Osteocyte (in vitro differentiated cells): ENCODE measurements at places on chromosomes 2 and 18. TPM values are rescaled to one million over a fixed set of nuclear protein-coding genes. Genes with fewer than 3 reads are reported as not detected.

DNA sequence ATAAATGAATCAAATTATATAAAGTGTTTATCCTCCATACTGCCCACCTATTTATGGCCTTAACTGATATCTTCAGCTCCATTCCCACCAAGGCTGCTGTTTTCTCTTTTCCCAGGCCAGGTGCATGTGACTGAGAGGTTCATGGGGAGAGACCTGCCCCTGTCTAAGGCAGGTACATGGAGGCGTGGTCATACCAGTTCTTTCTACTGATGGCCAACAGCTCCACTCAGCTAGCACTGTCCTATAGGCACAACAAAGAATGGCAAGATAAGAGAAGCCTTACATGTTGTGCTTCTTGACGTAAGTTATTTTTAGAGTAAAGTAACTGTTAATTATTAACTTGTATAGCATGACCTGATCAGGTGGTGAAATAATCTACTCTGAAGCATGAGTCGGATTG, 16.8 kb downstream of the AKAIN1 start:
- no peak for DNase-seq

- DNase-seq: no peak
Measured at GRCh38 chr2:215409331-215410127, 26.3 kb downstream of the FN1 start.

GRCh38 chr2:14567561-14567960, 65.0 kb upstream of the LRATD1 start:
- no peak for DNase-seq

DNA sequence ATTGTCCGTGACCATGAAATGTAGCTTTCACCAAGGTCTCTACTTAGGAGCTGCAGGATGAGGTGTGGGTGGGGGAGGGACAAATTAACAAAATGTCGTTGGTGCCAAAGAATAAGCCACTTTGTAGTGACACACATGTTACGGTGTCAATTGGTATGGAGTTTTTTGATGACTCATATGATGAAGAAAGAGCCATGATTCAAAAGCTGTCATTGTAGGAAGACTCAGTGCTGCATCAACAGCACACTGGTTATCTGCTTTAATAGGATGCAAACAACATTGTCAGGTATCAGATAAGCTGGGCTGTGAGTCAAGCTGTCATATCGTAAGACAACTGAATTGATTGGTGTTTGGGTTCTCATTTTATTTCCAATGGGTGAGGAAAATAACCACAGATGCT, 36.6 kb upstream of the BOD1L2 start:
- DNase-seq: no peak

GRCh38 chr2:23916727-23917405, 10.1 kb downstream of the ATAD2B start:
- no peak for DNase-seq

DNA sequence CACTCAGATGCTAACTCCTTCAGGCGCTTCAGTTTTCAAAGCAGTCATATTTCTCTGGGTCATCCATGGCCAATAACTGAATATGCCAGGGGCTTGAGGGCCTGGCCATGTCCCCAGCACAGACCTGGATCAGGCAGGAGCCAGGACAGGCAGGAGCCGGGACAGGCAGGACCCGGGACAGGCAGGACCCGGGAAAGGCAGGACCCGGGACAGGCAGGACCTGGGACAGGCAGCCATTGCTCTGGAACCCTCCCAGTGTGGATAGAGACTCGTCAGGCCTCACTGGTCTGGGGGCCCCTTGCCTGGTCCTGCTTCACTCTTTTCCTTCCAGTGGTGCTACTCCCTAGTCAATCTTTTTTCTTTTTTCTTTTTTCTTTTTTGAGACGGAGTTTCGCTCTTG, 117.5 kb upstream of the TEX51 start:
- no peak for DNase-seq

- no peak for DNase-seq
Measured at GRCh38 chr18:74234326-74235171, 57.2 kb downstream of the CYB5A start.

- DNase-seq: no peak
Measured at GRCh38 chr2:32926708-32927084, 20.1 kb upstream of the LTBP1 start.

DNA sequence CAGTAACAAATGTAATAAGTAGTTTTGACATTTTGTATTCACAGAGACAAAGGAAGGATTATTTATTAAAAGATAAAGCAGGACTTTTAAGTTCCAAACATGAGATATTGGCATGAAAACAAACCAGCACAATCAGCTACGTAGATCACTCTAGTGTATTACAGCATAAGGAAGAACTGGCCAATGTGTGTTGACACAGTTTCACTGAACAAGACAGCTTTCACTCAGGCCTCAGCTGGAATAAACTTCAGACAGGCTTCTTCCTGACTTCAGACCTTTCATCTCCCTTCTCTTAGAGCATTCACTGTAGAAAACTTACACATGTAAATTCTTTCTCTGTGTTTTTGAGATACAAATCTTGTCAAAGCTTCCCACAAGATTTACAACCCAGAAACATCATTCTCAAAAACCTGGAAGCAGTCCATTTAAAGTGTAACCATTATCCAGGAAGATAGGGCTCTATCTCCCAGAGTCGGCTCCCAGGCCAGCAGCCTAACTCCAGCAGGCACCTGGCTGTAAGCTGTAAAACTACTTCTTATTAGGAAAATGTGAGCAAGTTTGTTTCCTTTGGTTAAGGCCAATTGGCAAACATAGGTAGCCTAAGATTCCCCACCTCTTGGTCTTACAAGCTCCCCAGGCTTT, 768.3 kb upstream of the CDH7 start:
- no peak for DNase-seq

GRCh38 chr2:105052773-105053172, 14.9 kb downstream of the MRPS9 start:
- no peak for DNase-seq

DNA sequence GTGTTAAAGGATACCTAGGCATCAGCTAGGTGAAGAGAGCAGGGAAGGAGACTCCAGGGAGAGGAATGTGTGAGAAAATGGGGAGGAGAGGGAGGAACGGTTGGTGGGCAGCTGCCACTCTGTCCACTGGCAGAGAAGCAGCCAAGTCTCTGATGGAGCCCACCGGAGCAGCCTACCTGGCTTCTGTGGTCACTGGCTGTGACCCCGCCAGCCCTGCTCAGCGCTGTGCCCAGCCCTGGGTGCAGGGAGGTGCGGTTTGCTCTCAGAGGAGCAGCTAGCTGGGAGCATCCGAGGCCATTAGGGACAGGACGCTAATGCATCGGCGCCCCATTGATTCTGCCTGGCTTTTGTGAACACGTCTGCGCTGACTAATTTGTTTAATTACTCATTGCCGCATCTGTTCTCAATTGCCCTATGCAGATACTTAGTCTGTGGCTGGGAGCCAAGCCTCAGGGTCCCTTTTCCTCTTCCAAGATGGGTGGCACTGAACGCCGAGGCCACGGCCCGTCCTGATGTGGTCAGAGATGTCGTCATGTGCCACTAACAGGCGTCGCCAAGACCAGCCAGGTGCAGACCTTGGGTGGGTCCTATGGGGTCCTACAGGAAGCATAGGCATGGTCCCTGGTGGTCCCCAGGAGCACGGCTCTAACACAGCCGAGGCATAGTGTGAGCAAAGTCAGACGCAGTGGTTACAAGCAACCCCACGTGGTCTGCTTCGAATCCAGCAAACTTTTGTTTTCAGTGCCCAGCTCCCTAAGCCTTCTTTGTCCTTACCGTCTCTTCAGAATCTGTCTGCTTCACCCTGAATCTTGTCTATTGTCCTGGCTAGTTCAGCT, 82.0 kb downstream of the RRM2 start:
- no peak for DNase-seq

DNA sequence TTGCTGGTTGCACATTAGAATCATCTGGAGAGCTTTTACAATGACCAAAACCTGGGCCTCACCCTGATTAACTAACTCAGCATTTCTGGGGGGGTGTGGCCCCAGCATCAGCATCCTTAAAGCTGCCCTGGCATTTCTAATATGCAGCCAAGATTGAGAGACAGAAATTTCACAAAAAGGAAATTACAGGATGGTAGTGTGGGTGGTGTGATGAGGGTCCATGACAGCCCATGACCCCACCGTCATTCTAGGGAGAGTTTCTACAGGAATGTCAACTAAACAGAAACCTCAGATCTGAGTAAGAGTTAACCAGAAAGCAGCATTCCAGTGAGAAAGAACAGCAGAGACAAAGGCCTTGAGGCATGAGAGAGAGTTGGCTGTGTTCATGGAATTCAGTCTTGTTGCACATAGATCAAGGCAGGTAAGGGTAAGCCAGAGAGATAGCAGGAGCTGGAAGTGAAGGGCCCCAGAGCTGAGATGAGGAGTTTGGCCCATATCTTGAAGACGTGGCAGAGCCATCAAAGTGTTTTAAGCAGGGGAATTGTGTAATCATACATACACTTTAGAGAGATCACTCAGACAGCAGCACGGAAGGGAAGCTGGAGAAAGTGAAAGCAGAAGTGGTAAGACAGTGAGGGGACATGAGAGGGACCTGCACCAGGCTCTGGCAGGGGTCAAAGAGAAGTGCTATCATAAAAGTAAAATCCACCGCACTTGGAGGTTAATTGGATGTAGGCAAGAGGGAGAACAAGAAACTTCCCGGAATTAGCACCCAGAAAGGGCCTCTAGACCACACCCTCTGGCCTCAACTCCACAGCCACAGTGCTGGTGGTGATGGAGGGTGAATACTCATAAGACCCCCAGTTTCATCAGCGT, 7.8 kb upstream of the TRABD2A start:
- DNase-seq: peak; percentile 49

- DNase-seq: no peak
Measured at GRCh38 chr2:189440644-189440946, 679 bp upstream of the WDR75 start.

DNA sequence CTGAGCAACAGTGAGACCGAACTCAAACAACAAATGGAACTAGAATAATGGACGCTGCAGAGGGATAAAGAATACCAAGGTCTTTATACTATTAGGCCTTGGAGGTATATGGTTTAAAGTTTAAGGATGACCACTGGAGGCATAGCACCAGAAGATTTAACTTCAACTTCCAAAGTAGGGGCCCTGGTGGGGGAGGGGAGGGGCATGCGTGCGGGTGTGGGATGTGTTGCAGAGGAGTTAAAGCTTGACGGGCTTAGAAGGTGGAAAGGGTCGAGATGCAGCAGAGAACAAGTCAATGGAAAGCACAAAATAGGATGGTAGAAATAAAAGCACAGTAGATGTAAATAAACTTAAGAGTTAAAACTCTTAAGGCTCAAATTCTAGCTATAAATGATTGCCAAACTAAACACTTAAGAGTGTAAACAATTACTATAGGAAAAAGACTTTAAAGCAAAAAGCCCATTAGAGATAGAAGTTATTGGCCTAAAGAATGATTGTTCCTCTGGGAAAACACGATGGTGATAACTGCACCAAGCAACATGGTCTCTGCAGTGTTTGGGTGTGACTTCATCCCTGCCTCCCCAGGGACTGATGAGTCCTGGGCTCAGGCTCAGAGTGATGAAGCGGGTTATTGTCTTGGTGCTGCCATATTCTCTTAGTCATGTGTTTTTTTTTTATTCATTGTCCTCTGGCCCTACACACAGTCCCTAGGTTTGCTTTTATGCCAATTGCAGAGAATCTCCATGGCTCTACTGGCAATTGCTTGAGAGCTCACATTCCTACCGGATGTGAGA, 13.0 kb downstream of the RRM2 start:
- no peak for DNase-seq

- no peak for DNase-seq
Measured at GRCh38 chr2:6771634-6772611, 93.8 kb downstream of the CMPK2 start.

GRCh38 chr2:74555610-74556103, 1.1 kb downstream of the DOK1 start:
- DNase-seq: no peak

SERPINB10 gene
- not detected in 2 replicates for total RNA-seq

FBLN7 gene
- total RNA-seq: 3.9 and 4.1 TPM in 2 replicates

RGPD3 gene
- not detected in 2 replicates for total RNA-seq

CYP27A1 gene
- 3.2 and 4.1 TPM in 2 replicates for total RNA-seq

IL36G gene
- not detected in 2 replicates for total RNA-seq

FIGN gene
- 35.3 and 37.7 TPM in 2 replicates for total RNA-seq

PDE11A gene
- total RNA-seq: 0.05 TPM in 1 of 2 replicates, not detected in the other

L3MBTL4 gene
- total RNA-seq: 0.29 and 0.59 TPM in 2 replicates

LCT gene
- total RNA-seq: not detected in 2 replicates

OLA1 gene
- 77.9 and 79.4 TPM in 2 replicates for total RNA-seq

PLGLB1 gene
- total RNA-seq: 3.3 and 4.4 TPM in 2 replicates

HOXD4 gene
- total RNA-seq: not detected in 2 replicates
